ENCODE measurements at places on chromosomes 6 and 20. TPM values are rescaled to one million over a fixed set of nuclear protein-coding genes. Genes with fewer than 3 reads are reported as not detected.

Gene CTAGE9
- polyA plus RNA-seq, result not detected

Gene RSPH9
- polyA plus RNA-seq, result 2.1 TPM

- DNase-seq, result no peak
Observed at GRCh38 chr20:61882716-61883615, 182.7 kb downstream of the TAF4 start.

DNA sequence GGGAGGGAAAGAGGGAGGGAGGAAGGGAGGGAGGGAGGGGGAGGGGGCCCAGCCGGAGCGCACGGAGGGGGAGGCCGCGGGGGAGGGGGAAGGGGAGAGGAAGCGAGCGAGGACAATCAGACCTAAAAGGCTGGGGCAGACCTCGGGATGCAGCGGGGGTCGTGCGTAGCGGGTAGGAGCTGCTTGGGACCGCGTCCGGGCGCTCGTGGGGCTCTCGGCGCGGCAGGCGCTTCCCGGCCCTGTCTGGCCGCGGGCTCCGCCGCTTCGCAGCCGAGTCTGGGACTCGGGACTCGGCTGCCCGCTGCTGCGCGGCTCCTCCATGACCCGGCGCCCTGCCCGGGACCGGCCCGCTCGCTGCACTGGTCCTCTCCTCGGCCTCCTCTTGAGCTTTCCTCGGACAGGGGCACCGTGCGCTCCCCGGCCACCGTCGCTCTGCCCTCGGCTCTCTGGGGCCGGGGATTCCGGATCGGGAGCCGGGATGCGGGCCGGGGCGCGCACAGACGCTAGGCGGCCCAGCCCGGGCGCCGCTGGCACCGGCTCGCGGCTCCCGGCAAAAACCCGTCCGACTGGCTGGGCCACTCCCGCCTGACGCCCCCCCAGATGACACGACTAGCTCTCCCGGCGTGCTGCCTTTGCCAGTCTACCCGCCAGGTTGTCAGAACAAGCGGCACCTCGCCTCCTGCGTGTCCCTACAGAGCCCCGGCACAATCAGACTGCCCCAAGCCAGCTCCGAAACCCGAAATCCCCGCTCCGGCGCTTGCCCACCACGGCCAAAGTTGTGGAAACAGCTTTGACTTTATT, 2.2 kb downstream of the TFAP2A start:
- no peak for DNase-seq

DNA sequence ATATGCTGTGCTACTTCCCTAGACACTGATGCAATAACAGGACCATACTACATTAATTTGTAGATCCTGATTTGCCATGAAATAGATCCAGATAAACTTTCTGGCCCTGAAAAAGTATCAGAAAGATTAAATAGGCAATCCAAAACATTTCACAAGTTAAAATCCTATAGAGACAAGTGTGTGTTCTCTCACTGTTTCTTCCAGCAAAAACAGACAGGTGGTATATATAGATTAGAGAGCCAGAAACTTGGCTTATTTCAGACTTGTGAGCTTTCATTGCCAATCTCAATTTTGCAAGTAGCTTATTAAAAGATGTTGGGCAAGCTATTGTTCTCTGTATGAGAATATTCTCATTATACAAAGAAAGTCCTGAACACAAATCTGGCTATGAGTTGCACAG, 289.1 kb upstream of the MANEA start:
- DNase-seq, result no peak

GRCh38 chr6:27156874-27157458, 90.5 kb upstream of the PRSS16 start:
- DNase-seq, result no peak

Data from left renal pelvis (tissue), 4 donors.